ENCODE measurements at places on chromosomes 3 and 15. TPM values are rescaled to one million over a fixed set of nuclear protein-coding genes. Genes with fewer than 3 reads are reported as not detected.
A peak's percentile ranks its signal among the peaks of the same experiment; 100 is the strongest.

- DNase-seq = no peak
Measured at GRCh38 chr15:89808160-89808870, 6.3 kb downstream of the ANPEP start.

DNA sequence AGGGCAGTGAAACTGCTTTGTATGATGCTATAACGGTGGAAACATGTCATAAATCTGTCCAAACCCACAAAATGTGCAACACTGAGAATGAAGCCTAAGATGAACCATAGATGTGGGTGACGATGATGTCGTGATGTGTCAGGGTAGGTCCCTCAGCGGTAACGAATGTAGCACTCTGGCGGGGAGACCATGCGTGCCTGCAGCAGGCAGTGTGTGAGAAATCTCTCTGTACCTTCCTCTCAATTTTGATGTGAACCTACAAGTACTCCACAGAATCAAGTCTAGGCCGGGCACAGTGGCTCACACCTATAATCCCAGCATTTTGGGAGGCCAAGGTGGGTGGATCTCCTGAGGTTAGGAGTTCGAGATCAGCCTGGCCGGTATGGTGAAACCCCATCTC, 268.2 kb upstream of the LYSMD4 start:
- no peak for DNase-seq

- peak; percentile 19 for DNase-seq
Measured at GRCh38 chr3:54900838-54901591, 26.8 kb downstream of the LRTM1 start.

- no peak for DNase-seq
Measured at GRCh38 chr3:129317848-129318247, 39.2 kb downstream of the HMCES start.

DNA sequence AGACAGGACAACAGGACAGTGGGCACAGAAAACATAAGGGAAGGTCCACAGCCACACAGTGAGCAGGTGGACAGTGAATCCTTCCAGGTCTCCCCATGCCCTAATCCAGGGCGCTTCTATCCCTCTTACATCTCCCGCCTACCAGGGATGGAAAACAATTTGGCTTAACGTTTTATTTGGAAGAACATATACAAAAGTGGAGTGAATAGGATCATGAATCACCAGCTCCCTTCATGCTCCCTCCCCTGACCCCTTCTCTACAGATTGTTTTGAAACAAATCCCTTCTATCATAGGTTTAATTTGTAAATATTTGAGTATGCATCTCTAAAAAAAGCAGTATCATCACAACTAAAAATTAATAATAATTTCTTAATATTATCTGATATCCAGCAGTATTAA, 52.5 kb downstream of the CLDN11 start:
- DNase-seq = no peak

DNA sequence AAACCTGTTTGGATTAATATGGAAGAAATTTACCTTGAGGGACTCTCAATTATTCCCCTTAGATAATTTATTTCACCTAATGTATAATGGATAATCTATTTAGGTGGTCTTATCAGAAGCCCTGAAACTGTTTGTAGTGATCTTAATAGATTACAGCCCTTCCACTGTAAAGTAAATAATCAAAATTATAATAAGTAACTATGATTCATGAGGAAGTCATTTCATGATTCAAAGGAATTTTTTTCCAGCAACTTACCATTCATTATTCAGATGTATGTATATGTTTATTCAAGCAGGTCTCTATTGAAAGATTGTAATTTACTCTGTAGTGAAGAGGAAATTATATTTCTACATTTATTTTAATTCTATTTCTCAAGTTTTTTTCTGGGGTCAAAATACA, 250.6 kb upstream of the ROBO1 start:
- DNase-seq = no peak

GRCh38 chr15:73392025-73392424, 23.3 kb upstream of the HCN4 start:
- DNase-seq = no peak

DNA sequence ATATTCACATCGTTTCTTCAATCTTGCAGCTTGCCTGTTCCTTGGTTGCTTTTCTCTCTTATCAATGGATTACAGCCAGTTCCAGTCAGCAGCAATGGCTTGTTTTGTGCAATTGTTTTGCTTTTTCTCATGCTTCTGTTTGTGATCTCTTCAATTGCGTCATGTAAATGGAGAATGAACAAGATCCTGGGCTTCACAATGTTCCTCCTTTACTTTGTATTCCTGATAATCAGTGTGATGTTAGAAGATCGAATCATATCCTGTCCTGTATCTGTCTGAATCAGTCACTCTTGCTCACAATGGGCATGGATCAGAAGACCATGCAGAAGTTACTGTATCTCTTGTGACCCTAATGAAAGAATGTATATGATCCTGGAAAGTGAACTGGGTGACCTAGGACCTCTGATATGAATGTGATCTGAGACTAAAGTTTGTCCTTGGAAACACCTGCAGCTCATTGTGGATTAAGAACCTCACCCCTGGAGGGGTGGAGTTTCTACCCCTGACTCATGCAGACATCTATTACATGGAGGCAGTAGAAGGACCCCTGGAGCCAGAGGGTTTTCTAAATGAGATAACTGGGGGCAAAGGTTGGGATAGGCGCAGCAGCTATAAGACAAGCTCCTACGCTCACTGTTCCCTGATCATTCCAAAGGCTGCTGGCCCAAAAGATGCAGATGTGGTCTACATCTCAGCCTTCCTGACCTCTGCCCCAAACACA, 32.2 kb downstream of the SLC24A1 start:
- no peak for DNase-seq

GRCh38 chr15:52262364-52262763, 33.2 kb downstream of the MYO5C start:
- DNase-seq = no peak

DNA sequence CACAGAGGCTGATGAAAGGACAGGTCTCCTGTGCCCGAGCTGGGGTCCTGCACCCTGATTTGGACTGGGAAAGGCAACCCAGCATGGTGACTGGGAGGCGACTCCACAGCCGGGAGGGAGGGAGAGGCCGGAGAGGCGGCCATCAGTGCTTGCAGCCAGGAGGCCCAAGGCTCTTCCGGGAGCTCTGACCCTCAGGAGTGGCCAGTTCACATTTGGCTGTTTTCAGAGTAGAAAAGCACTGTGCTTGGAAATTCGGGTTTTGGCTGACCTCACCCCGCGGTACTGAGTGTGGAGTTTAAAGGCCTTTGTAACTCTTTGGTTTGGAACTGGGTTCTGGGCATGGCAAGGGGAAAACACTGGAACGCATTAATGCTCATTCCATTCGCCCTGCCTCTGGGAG, 31.9 kb downstream of the SMAD6 start:
- DNase-seq = no peak

GRCh38 chr3:38966811-38967692, 84.7 kb downstream of the SCN11A start:
- DNase-seq = no peak

DNA sequence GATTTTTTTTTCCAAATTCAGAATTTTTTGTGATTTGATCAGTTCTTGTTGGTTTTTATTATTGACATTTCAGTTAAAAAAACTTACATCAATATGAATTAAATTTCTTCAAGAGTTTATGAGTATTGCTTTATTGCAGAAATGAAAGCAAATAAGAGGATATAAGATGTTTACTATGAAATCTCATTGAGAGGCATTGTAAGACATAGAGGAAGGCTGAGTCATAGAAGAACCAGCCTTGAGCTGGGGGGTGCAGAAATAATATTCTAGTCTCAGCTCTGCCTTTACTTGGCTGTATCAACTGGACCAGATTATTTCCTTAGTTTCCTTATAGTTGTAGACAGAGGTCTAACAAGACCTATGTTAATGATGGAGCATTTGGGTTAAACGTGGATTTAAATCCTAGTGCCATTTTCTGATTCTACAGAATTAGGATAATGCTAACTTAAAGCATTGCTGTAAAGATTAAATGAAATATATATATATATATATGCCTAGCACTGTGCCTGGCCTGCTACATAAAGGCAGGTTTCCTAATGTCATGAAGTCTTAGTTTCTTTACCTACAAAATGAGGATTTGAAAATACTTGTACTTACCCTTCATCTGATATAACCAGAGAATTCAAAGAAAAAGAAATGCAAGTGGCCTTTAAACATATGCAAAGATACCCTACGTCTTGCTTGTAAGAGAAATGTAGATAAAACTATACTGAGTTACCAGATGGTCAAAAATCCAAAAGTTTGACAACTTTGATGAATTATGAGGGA, 7.3 kb downstream of the FAM98B start:
- DNase-seq = no peak

GRCh38 chr15:87949575-87950223, 306.8 kb downstream of the NTRK3 start:
- DNase-seq = no peak

DNA sequence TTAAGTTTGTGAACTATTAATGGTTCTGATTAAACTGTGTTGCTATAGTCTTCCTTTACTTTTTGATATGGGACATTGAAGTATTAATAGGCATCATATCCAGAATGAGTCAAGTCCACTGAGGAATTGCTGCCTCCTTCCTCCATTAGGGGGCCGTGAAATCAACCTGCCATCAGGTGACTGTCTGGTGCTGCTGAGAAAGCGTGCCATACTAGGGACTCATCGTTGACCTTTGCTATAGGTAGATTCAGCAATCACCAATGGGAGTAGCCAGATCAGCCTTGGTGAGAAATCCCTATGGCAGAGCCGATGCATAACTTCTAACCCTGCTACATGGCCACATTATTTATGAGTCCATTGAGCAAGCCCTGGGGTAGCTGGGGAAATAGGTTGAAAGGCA, 30.1 kb upstream of the SLC28A2 start:
- DNase-seq = no peak

The LTK gene
- 3.2 TPM for total RNA-seq

The PGBD4 gene
- 1.7 TPM for total RNA-seq

Data from glutamatergic neuron (in vitro differentiated cells).